Kidney (tissue), 22 donors: ENCODE measurements at places on chromosomes 5 and 9. TPM values are rescaled to one million over a fixed set of nuclear protein-coding genes. Genes with fewer than 3 reads are reported as not detected.

ELAVL2 gene
- 0.35 TPM for total RNA-seq

LRRC19 gene
- total RNA-seq = 14.8 TPM

CDX1 gene
- not detected for total RNA-seq

ANKRD18B gene
- 0.72 TPM for total RNA-seq

AGXT2 gene
- 8.0 TPM for total RNA-seq

HMCN2 gene
- total RNA-seq = 8.6 TPM

TMEM232 gene
- total RNA-seq = 11.3 TPM

DDX4 gene
- not detected for total RNA-seq

HMMR gene
- total RNA-seq = 0.91 TPM

GRCh38 chr5:149053072-149053695 is 9.7 kb downstream of the SH3TC2 start:
- DNase-seq = peak; percentile 23

- no peak for DNase-seq
Observed at GRCh38 chr5:80607832-80608231, 37.8 kb upstream of the ANKRD34B start.

DNA sequence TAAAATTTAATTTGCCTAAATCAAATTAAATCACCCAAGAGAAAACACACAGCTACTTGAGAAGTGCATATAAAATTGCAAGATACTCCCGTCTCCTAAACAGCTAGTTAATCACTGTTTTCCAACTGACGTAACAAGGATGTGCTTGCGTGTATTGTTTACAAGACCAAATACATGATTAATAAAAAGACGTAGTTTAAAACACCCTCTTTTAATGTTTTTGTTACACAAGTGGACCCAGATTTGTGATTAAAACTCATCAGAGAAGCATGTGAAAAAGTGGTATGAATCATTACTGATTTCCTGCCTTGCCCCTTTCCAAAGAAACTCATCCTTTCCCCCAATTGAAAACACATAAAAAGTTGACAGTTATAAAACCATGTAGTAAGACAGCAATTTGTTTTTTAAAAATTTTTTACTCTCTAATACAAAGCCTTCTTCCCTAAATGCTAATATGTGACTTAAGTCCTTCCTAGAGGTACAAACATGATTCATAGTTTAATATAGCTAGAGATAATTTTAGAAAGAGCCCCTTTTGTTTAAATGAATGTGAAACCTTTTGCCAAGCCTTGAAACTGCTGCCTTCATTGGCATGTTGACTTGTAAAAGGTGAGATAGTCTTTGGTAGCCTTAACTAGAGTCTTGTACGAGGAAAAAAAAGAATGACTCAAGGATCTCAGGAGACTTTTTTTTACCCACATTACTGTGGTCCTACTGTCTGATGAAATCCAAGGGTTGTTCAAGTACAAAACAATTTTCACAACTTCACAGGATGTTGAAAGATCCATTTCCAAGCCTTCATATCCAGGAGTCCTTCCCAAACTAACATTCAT is 61.4 kb upstream of the FST start:
- DNase-seq = no peak

DNA sequence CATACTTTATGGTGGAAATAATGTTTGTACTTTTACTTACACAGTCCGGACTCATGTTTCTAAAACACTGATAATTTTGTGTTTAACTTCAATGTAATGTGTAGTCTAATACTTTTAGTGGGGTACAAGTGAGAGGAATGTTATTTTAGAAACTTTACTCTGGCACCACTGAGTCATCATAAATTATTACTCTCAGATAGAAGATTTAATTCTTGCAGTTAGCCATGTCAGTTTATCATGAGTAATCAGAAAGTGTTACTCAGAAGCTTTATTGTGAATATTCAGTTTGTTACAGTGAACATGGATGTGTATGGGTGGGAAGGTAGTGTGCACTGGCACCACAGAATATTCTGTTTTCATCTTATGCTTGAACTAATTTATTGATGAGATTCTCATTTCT is 20.0 kb downstream of the OGN start:
- no peak for DNase-seq

DNA sequence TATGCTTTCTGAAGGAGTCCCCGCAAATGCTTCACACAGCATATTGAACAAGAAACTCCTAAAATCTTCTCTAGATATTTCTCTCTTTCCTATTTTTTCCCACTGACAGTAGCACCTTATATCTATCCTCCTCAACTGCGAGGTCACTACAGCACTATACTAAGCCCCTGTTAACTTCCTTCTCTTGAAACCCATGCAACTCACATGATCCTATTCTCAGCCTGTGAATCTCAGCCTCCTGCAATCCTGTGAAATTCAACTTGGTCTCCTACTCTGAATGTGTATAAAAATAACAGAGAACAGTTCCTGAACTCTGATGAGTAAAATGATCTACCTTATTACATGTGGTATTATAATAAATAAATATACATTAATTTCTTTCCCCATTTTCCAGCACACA is 6.1 kb upstream of the PLGRKT start:
- DNase-seq = no peak

- no peak for DNase-seq
Observed at GRCh38 chr9:119667163-119667562, 297.9 kb upstream of the BRINP1 start.

DNA sequence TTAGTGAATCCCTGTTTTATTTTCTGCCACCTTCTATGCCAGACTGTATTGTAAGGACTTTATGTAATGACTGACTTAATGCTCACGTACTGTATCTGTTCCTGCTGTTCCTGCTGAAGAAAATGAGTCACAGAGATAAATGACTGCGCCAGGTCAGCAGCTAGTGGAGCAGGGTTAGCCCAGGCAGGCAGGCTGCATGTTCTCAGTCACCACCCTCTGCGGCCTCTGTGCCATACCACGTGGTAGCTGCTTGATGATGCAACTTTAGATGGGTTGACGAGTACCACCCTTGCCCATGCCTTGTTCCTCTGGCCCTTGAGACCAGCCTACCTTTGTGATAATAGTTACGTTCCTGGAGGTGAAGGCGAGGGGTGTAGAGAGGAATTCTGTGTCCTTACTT is 161.9 kb downstream of the TRIO start:
- no peak for DNase-seq

DNA sequence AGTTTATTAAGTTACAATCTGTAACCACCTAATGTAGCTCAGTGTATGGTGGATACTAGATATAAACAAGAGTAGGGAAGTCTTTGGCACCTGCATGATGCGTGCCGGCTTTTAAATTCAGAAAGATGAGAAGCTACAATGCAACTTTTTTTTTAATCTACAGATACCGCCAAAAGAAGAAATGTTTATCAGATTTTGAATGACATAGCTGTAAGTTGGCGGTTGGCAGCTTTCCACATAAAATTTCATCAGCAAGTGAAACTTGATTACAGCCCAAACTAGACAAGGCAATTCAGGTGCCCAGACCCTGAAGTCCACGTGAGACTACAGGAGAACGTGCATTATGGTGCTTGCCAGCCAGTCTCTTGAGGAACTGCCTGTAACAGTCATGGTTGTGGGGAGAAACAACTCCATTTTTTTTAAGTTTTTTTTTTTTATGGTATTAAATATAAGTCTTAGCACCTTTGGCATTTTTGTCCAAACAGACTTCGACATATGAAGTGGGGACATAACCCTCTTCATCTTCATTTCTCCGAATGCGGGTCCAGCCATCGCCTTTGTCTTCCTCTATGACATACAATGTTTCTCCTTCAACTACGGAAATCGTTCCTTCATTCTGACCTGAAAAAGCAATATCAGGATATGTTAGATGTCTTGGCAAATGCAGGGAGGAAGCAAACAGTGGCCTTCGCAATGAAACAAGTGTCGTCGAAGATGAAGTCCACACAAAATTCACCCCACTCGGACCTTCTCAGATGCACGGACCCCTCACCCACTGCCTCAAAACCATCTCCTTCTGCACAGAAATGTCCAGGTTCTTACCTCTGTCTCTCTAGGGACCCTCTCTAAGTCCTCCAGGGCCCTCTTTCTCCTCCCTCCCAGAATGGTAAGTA is 60.4 kb downstream of the USP20 start:
- no peak for DNase-seq

- DNase-seq = no peak
Observed at GRCh38 chr5:131193106-131193505, 22.4 kb downstream of the LYRM7 start.

DNA sequence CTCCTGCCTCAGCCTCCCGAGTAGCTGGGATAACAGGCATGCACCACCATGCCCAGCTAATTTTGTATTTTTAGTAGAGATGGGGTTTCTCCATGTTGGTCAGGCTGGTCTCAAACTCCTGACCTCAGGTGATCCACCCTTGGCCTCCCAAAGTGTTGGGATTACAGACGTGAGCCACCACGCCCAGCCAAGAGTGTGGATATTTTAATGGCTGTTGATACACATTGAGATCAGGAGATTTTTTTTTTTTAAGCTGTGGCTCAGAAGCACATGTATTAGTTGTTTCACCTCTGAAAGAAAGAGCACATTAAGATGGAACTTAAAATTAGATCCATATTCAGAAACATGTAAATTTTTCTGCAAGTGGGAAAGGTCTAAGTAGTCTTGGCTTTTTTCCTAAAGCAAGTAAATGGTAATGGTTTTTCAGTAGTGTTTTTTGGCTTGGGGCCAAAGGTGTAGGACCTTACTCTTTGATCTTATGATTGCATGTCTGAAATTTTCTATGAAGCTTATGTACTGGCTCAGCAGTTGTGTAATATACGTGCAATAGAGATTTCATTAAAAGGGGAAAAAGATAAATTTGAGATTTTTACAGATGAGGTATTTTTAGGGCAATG is 9.9 kb downstream of the RBM27 start:
- DNase-seq = peak; percentile 52

DNA sequence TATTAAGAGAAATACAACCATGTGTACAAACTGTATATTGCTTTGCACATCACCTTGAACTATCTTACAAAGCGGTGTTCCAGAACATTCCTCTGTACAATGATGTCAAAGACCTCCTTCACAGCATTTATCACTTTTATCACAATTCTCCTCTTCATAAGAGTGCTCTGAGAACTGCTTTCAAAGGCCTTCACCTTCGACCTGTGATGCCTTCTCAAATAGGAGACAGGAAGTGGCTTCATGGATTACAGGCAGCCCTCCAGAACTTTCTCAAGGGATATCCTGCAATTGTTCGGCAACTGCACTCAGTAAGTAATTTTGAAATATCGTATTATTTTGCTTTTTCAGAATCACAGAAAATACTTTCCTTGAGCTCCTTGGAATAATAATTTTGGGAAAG is 68.0 kb upstream of the IL7R start:
- DNase-seq = no peak

DNA sequence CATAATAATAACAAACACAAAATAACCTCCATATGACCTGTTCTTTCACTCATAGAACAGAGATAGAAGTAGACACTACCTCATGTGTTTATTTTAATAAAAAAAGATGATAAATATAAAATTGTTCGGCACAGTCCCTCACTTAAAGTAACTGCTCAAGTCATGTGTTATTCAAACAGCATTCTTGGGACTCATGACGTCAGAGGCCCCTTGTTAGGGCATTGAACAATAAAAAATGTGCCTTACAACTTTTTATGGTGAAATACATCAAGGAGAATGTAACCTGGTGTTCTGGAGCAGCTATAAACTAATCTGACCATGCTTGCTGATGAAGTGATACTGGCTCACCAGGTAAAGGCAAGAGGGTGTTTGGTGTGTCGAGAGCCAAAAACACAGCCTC is 12.2 kb upstream of the NDFIP1 start:
- DNase-seq = no peak

GRCh38 chr5:87233143-87233542 is 34.5 kb upstream of the RASA1 start:
- no peak for DNase-seq

- DNase-seq = no peak
Observed at GRCh38 chr9:121285835-121286687, 18.1 kb downstream of the GSN start.
